IMR-90 (cell line): ENCODE measurements at places on chromosomes 16 and 17. TPM values are rescaled to one million over a fixed set of nuclear protein-coding genes. Genes with fewer than 3 reads are reported as not detected.
A peak's percentile ranks its signal among the peaks of the same experiment; 100 is the strongest.

- H3K27me3 ChIP-seq, result peaks cover 50% of the 10 kb centered on the region
- peak; percentile 12 for DNase-seq
- H3K4me1 ChIP-seq, result no peaks in the 10 kb centered on the region
- no peak within 1 kb of the TSS for H3K27ac ChIP-seq
- peak within 1 kb of the TSS; percentile 21 for H3K4me3 ChIP-seq
Measured at GRCh38 chr17:81961087-81961511, at the start of gene NOTUM. Gene NOTUM (minus strand): TSS chr17:81961187. CDS start chr17:81960909, 278 bp downstream.

- no peak overlapping the region for H3K27ac ChIP-seq
- no peak overlapping the region for H3K4me3 ChIP-seq
- peaks cover 9% of the 10 kb centered on the region for H3K4me1 ChIP-seq
Measured at GRCh38 chr16:89871895-89872294, 1.5 kb upstream of the TCF25 start.

NPIPB13 gene
- total RNA-seq, result 0.28 and 0.54 TPM in 2 replicates

DNA sequence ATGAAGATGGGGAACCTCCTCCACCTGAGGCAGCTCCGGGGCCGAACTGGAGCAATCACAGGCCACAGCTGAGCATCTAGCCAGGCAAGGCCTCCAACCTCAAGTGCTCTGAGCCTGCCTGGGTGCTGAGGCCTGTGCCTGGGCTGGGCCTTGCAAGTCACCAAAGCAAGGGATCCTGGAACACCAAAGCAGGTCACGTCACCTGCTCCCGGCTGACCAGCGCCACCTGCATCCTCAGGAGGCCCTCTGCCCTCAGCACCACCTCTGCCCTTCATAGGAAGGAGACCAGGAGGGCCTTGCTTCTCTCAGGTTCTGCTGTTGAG, 68.0 kb downstream of the SMPD3 start:
- DNase-seq, result no peak
- peaks cover 61% of the 10 kb centered on the region for H3K27me3 ChIP-seq
- no peaks in the 10 kb centered on the region for H3K4me1 ChIP-seq
- no peak overlapping the region for H3K4me3 ChIP-seq

GRCh38 chr17:43169561-43170139, 1.4 kb upstream of the NBR1 start:
- peak overlapping the region; percentile 75 for H3K4me3 ChIP-seq
- no peaks in the 10 kb centered on the region for H3K4me1 ChIP-seq
- peak overlapping the region; percentile 47 for H3K27ac ChIP-seq

- no peaks in the 10 kb centered on the region for H3K4me1 ChIP-seq
- no peaks in the 10 kb centered on the region for H3K36me3 ChIP-seq
- H3K4me3 ChIP-seq, result no peak overlapping the region
- no peak overlapping the region for H3K27ac ChIP-seq
- DNase-seq, result no peak
Measured at GRCh38 chr16:4976079-4976478, 17.9 kb downstream of the SEC14L5 start.

DNA sequence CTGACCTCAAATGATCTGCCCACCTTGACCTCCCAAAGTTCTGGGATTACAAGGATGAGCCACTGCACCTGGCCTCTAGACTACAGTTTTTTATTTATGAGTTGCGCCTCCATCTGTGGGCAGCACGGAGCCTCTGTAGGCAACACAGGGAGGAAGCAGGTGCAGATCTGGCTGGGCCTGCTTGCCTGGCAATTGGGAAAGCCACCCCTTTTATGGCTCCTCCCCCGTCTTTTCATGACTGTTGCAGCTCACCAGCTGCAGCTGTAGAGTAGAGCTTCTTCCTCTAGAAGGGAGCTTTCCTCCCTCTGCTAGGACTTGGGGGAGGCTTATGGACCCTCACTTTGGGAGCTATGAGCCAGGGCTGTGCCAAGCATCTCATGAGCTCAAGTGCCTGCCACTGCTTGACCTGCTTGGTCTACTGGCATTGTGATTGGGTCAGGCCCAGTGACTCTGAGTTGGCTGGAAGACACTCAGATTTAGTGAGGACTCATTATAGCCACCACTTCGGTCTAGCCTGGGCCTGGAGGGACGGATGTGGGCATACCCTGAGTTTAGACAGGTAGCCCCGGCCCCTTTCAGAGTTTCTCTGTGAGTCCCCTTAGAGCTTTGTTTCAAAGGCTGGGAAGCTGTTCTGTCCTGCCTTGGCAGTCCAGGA, 6.9 kb upstream of the SLC7A6 start:
- H3K36me3 ChIP-seq, result peaks cover 23% of the 10 kb centered on the region
- H3K27me3 ChIP-seq, result no peaks in the 10 kb centered on the region
- H3K27ac ChIP-seq, result peak overlapping the region; percentile 68

DNA sequence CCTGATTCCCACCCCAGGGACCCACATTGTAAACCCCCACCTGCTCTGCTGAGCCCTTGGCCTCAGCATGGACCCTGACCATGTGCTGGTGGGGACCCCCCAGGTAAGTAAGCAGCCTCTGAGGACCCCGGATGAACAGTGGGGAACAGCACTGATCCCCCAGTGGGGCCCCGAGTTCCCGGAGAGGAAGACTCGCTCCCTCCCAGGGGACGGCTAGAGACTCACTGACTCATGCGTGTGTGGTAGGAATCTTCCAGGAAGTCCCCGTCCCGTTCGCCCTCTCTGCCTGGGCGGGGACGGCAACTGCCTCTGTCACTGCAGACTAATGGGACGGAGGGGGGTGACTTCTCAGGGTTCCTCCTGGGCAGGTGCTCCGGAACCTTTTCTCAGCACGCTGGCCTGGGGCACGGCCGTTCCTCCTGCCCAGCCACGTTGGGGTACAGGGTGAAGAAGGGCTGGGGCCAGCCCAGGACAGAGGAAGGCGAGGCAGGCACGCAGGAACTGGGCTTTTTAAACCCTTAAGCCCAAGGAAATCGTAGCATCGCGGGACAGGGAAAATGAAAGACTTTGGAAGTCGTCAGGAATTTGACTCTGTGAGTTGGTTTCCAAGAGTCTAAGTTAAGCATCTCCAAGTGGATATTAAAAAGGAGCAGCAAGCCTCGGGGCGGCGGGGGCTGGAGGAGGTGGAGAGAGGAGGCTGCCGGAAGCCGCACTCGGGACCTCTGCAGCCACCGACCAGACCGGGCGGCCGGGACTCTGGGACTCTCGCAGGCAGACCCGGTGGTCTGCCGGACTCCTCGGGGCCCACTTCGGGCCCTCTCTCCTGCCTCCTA, 178.7 kb downstream of the SEC14L1 start:
- peak; percentile 86 for DNase-seq
- H3K4me3 ChIP-seq, result peak overlapping the region; percentile 36; the same call in 1 of the 2 replicates
- peak overlapping the region; percentile 96 for H3K27ac ChIP-seq
- no peaks in the 10 kb centered on the region for H3K36me3 ChIP-seq
- no peaks in the 10 kb centered on the region for H3K27me3 ChIP-seq

GP2 gene
- total RNA-seq, result not detected in 2 replicates

DNA sequence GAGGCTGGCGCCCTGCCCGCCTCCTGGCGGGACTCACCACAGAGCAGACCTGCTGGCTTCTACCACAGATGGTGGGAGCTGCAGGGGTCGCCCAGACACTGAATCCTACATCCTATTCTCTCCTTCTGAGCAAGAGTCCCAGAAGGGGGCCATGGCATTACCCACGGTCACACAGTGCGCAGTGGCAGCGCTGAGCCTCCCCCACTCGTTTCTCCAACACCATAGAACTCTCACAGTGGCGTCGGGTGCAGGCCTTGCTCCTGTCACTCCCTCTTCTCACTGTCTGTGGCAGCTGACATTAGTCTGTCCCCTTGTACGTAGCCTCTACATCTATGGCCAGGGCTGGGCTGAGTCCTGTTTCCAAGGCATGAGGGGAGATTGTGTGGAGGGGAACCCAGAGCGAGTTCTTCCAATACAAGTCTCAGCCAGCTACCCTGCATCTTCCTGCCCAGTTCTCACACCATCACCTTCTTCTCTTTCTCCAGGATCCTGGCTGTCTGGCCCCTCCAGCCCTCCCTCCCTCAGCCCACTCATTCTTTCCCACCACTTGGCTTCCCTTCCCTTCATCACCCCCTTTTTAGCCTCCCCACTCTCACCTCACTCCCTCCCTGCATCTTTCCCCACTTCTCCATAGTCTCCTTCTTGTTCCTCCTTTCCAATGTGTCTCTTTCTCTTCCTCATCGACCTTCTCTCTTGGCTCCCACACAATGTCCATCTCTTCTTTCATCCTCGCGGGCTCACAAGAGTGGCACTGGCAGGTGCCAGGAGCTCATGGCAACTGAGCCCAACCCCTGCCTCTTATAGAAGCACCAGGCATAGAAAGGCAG, 5.9 kb downstream of the UBTF start:
- no peak overlapping the region for H3K4me3 ChIP-seq
- H3K36me3 ChIP-seq, result peaks cover 61% of the 10 kb centered on the region
- no peak overlapping the region for H3K27ac ChIP-seq

SLC22A31 gene
- 0.18 and 0.56 TPM in 2 replicates for total RNA-seq

DNA sequence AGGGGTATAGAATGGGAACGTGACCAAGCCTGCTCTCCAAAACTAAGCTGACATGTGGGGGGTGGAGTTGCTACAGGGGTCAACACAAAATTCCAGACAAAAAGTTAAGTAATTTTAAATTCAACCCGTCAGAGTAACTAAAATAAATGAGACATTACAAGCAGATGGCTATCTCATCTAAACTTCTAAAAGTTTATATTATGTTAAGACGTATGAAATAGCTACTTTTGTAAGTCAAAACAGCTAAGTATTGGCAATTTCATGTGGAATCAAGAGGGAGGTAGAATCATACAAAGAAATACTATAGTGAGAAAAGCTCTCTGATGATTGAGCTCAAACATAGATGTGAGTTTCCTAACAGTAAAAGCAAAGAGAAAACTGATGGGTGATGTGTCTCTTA, 113.3 kb downstream of the HS3ST2 start:
- H3K4me1 ChIP-seq, result no peaks in the 10 kb centered on the region
- no peak overlapping the region for H3K27ac ChIP-seq
- H3K36me3 ChIP-seq, result no peaks in the 10 kb centered on the region
- no peak for DNase-seq
- no peaks in the 10 kb centered on the region for H3K27me3 ChIP-seq

DNA sequence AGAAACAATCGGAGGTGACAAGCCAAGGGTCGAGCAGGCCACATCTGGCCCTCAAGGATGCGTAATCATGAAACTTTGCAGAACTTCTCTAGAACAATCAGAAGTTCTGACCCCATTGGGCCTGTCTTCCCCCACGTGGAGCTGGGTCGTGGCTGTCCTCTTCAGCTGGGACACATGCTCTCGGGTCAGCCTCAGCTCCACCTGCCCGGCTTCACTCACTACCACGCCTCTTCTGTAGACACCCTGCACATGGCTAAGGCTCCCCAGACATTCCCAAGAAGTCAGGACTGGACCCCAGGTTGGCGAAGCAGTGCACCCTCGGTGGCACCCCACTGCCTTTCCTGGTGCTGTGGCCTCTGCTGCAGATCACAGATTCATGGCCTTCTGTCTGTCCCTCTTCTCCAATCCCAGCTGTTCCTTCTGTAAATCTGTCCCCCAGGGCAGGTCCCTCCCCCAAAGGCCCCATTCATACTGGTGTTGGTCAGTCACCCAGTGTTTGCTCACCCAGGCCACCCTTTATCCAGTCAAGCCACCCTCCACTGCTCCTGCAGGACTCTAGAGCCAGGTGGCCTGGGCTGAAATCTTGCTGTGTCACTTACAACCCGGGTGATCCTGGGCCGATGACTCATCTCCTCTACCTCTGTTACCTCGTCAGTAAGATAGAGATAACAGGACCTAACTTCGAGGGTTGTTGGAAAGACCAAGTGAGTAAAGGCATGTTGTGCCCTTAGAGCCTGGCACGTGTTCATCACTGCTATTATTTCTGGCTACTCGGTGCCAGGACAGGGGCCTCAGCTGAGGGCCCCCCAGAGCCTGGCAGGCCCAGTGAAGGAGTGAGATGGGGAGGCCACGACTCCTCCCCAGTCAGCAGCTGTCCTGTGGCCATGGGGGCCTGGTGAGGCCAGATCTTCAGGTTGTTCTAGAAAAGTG, 1.4 kb upstream of the SLC5A11 start:
- peak; percentile 28 for DNase-seq
- no peak overlapping the region for H3K27ac ChIP-seq
- no peaks in the 10 kb centered on the region for H3K36me3 ChIP-seq
- H3K27me3 ChIP-seq, result no peaks in the 10 kb centered on the region
- peaks cover 2% of the 10 kb centered on the region; the same call in 1 of the 2 replicates for H3K4me1 ChIP-seq
- no peak overlapping the region for H3K4me3 ChIP-seq

TNFRSF17 gene
- not detected in 2 replicates for total RNA-seq

DNA sequence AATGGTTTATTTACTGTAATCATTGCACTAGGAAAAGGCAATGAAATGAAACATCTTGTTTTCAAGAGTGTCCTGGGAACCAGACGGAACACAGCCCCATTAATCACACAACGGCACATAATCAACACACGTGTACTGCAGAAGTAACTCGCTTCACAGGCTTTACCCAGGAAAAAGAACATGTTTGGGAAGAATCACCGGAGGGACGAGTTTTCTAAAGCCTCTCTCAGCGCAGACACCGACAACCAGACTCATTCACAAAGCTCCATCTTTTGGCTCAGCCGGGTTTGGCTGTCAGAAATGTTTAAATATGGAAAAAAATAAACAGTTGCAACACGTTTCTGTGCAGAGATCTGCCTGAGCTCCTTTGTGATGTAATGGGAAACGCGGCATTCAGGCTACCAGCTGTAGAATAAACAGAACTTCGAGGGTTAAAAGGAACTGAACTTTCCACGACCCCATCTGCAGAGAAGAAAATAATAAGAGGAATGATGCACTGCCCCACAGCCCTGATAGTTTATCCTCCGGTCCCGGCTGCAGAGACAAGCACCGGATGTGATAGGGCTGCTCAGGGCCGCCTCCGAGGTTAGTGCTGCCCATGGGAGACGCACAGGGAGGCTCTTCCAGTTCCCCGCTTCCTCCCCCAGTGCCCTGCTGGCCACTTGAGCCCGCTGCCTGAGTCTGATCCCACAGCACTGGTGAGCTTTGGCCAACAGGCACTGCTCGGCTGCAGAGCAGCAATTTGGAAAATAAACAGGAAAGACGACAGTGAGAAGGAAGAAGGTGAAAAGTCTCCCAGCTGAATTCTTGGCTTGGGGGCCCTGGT, 119.8 kb downstream of the HIC1 start:
- DNase-seq, result peak; percentile 99
- H3K27ac ChIP-seq, result peak overlapping the region; percentile 82
- peak overlapping the region; percentile 9; the same call in 1 of the 2 replicates for H3K4me3 ChIP-seq
- H3K4me1 ChIP-seq, result peaks cover 56% of the 10 kb centered on the region

RASD1 gene
- total RNA-seq, result 0.54 and 1.1 TPM in 2 replicates

KRT27 gene
- total RNA-seq, result not detected in 2 replicates

- no peaks in the 10 kb centered on the region for H3K36me3 ChIP-seq
- no peaks in the 10 kb centered on the region for H3K4me1 ChIP-seq
- no peaks in the 10 kb centered on the region for H3K27me3 ChIP-seq
- H3K4me3 ChIP-seq, result no peak overlapping the region
- DNase-seq, result no peak
- no peak overlapping the region for H3K27ac ChIP-seq
Measured at GRCh38 chr16:62249069-62249468, 212.8 kb upstream of the CDH8 start.
